Stimulated activated CD8-positive, alpha-beta memory T cell treated with anti-CD3 and anti-CD28 coated beads, Interleukin-2, amount 100 ng/mL, for 1 hour (primary cell): ENCODE measurements at places on chromosomes 6 and 20.

- DNase-seq, result no peak
These were observed 160.5 kb upstream of the GRIK2 start for GRCh38 chr6:101232961-101233360.

DNA sequence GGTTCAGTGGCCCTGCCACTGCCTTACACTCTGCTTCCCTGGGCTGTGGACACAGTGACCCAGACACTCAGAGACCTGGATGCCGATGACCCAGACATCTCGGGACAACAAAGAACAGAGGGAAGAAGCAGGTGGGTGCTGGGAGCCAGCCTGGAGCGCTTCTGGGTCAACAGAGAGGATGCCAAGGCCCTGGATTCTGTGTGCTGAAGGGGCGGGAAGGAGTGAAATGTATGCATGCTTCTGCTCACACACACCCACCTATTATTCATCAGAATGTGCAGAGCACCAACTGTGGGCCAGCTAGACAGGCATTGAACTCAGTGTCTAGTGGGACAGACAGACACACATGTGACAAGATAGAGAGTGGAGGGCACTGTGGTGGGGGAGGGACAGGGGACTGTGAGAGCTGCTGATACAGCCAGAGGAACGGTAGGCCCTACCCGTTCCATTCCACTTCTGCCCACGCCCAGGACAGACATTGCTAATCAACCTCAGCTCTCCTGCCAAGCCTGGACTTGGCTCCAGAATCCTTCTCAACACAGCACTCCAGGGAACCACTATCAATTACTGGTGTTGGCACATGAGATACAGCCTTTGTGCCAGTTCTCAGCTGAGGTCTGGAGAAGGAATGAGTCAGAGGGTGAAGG, 20.2 kb downstream of the KCNK15 start:
- no peak for DNase-seq

- DNase-seq, result no peak
These were observed 41.1 kb downstream of the FARS2 start for GRCh38 chr6:5302220-5302946.

DNA sequence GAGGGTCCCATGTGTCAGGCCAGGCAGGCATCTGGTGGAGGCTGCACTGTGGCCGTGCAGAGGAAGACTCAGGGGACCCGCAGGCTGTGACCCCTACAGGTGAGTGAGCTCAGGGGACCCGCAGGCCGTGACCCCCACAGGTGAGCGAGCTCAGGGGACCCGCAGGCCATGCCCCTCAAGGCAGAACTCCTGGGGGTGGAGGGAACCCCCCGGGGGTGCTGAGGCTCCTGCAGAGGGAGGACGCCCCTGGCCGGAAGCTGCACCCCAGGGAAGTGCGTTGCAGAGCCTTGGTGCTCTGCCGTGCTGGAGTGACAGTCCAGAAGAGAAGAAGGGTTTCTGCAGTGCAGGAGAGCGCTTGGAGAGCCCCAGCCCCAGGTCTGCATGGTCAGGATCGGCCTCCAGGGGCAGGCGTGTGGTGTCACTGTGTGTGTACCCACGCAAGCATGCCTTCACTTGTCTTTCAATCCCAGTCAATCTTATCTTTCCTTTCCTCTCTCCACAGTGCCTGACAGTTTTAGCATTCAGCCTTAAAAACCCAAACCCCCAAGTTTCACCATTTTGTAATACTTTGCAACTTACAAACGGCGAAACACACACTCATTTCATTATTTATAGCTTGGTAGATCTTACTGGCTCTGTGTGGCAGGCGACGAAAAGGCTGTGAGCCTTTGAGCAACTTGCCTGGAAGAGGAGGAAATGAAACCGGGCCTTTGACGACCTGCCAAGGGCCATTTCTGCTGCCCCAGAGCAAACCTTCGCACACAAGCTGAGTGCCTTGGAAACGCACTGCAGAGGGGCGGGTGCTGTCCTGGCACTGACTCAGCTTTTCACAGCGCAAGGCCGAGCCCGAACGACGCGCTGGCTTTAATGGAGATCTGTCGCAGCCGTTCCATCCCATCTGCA, 101.4 kb upstream of the AGPAT4 start:
- no peak for DNase-seq

DNA sequence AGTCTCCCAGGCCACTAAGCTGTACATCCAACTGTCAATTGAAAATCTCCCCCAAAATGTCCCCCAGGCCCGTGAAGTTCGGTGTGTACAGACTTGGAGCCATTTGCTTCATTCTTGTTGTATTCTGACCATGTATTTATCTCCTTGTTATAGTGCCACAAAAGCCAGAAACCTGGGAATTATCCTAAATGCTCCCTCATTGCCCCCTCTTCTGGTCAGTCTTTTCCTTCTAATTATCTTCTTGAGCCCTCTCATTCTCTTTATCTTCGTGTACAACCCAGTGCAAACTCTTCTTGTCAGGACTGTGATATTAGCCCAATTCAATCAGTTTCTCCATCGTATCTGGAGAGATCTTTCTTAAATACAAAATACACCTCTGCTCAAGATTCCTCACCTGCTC, 64.7 kb downstream of the RFX6 start:
- DNase-seq, result no peak

DNA sequence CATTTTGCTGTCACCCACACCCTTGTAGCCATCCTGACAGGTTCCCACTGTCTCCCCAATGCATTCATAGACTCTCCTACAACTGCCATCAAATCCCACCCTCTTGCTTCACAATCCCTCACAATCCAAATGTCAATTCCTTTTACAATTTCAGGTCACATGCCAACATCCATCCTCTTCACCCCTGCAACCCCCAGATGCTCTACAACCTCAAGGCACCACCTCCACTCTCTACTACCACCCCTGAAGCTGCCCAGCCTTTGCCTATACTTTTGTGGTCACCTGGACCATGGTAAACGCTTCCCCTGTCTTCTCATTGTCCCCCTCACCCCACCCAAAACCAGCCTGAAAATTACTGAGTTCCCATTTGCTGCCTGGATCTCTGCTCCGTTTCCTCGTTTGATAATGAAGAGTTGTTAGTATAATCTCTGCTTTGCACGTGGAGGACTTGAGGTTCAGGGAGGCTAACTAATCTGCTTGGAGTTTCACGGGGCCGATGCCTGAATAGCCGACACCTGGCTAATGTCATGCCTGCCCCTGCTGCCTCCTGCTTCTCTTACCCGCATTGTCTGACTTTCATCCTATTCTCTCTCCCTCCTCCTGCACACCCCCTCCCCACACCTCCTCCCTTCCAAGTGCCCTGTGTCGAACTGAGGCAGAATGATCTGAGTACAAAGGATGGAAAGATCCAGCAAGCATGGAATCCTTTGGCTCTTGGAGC, 82.4 kb upstream of the TOX2 start:
- DNase-seq, result no peak

DNA sequence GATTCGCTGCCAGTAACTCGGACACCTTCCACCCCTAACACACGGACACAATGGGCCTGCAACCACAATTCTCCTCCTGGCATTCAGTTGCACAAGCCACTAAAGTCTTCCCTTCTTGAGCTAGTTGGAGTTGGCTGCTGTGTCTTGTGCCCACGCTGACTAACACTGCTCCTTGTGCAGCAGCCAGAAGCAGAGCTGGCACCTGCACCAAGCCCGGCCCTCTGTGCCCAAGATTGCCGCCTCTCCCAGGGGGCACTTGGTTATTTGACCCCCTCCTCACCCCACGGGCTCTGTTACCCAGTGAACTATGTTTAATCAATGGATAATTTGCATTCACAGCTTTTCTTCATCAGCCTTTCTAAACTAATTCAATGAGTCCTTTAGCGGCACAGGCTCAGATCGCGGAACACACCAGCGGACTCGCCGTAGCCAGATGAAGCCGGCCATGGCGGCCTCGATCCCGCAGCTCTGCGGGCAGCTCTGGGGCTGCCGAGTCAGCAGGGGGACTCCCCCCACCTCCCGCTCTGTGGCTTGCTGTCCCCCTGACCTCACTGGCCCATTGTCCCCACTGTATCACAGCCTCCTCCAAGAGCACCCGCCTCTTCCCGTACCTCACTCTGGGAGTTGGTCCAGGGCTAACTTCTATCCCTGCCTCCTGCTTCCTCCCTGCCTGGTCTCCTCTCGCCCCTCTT, 94.8 kb upstream of the AFDN start:
- no peak for DNase-seq

DNA sequence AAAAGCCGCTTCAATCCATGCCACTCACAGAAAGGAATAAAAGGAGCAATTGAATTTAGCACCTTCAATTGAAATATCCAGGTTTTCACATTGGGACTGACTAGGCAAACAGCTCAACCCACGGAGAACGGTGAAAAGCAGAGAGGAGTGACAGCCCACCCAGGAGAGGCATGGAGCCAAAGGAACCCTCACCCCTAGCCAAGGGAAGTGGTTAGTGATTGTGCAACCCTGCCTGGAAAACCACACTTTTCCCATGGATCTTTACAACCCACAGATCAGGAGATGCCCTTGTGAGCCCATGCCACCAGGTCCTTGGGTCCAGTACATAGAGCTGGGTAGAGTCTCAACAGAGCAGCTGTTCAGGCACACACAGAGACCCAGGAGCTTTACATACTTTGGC, 911.8 kb downstream of the EPHA7 start:
- no peak for DNase-seq

DNA sequence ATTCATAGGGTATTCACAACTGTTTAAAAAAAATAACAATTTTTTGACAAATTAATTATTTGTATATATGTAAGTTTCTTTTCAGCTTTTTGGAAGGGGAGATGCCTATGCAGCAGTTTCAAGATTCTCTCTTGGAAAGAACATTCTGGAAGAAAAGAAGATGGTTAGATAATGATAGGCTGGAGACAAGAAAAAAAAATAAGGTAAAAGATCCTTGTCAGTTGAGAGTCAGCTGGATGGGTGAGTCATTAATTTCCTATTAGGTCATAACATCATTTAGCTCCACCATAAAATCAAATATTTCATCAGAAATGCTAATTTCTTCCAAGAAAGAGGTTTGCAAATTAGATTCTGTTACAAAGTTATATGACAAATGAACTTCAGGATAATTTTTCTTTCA, 880.4 kb downstream of the EPHA7 start:
- DNase-seq, result no peak

DNA sequence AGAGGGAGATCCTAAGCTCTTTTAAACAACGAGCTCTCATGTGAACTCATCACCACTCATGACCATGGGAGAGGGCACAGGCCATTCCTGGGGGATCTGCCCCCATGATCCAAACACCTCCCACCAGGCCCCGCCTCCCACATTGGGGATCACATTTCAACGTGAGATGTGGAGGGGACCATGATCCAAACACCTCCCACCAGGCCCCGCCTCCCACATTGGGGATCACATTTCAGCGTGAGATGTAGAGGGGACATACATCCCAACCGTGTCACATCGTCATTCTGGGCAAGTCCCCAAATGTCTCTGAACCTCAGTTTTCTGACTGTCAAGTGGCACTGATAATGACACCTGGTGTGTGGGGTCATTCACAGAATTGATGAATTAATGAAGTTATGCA, 641.8 kb downstream of the CDH26 start:
- no peak for DNase-seq

- no peak for DNase-seq
These were observed 237.2 kb downstream of the PLCB1 start for GRCh38 chr20:8369311-8369710.

GRCh38 chr20:23243791-23244155, 106.8 kb upstream of the NXT1 start:
- DNase-seq, result no peak

- no peak for DNase-seq
These were observed 5.7 kb upstream of the NELFCD start for GRCh38 chr20:58975353-58975752.

DNA sequence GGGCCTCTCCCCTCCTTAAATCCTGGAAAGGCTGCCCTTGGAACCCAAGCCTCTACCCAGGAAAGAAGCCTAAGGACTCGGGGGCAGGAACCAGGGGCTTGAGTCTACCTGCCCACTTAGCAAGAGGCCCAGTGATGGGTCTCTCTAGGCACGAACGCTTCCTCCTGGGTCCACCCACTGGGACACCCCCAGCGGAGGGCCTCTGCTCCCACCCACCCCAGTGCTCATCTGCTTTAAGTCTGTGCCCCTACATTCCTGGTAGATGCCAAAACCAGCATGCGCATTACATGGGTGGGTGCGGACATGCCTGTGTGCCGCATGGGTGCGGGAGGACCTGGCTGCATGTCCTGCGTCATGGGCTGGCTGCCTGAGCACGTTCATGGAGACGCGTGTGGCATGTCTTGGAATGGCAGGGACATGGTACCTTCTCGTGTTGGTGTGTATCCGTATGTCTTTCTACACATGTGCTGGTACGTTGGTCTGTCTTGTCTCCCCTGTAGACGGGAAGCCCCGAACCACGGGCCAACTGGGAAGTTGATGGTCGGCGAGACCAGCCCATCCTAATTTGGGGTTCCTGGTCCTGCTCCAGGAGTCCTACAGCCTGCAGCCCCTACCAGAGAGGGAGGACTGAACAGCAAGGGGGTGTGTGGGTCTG, 29.3 kb downstream of the SNPH start:
- no peak for DNase-seq

GRCh38 chr20:25512709-25513108, 72.6 kb downstream of the NINL start:
- DNase-seq, result no peak

- no peak for DNase-seq
These were observed 41.9 kb downstream of the TRAM2 start for GRCh38 chr6:52534966-52535390.

DNA sequence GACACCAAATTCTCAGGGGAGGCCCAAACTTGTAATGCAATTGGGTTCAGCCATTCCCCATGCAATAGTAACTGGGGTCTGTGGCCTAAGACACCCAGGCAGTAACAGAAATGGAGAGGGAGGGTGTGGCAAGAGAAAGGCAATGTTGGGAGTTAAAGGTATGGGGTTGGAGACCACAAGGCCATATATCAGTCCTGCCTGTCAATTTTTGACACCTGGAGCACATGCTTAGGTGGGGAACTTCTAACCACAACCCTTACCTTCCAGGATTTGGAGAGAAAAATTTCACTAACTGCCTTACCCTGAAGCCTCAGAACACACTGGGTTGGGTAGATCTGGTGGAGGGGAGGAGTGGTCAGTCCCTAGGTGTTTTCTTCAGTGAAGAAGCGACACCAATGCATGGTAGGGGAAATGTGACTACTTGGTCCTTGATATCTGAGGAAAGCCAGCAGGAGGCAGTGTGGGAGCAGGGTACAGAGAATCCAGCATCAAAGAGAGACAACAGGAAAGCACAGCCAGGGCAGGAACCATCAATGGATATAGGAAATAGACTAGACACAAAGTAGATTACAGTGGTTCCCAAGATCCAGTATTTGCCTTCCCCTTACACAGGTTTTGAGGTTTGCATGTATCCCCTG, 6.8 kb upstream of the USP49 start:
- DNase-seq, result peak; percentile 22

GRCh38 chr6:162345051-162345511, 382.5 kb downstream of the PRKN start:
- DNase-seq, result no peak

- no peak for DNase-seq
These were observed 31.0 kb upstream of the CTAGE9 start for GRCh38 chr6:131741688-131742393.

DNA sequence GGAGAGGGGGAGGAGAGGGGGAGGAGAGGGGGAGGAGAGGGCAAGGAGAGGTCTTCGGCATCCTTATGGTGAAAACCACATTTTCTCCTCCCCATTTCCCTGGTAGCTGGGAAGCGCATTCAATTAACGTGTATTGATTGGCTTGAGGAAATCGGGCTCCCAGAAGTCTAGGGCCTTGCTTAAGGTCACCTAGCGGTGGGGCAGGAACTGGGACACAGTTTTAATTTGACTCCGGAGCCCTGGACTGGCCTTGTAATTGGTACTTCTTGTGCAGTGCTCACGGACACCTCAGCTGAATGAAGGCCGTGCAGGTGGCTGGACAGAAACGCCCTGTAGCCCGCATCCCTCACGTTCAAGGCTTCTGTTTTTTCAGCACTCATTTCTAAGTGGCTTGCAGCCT, 42.8 kb downstream of the CTCFL start:
- DNase-seq, result no peak

GRCh38 chr6:88359530-88360202, 193.5 kb upstream of the CNR1 start:
- DNase-seq, result no peak
